EL (cell line): ENCODE measurements at places on chromosomes 7 and 10.
A peak's percentile ranks its signal among the peaks of the same experiment; 100 is the strongest.

GRCh38 chr10:107440741-107441140 lies 276.2 kb upstream of the SORCS1 start:
- no peak for DNase-seq

DNA sequence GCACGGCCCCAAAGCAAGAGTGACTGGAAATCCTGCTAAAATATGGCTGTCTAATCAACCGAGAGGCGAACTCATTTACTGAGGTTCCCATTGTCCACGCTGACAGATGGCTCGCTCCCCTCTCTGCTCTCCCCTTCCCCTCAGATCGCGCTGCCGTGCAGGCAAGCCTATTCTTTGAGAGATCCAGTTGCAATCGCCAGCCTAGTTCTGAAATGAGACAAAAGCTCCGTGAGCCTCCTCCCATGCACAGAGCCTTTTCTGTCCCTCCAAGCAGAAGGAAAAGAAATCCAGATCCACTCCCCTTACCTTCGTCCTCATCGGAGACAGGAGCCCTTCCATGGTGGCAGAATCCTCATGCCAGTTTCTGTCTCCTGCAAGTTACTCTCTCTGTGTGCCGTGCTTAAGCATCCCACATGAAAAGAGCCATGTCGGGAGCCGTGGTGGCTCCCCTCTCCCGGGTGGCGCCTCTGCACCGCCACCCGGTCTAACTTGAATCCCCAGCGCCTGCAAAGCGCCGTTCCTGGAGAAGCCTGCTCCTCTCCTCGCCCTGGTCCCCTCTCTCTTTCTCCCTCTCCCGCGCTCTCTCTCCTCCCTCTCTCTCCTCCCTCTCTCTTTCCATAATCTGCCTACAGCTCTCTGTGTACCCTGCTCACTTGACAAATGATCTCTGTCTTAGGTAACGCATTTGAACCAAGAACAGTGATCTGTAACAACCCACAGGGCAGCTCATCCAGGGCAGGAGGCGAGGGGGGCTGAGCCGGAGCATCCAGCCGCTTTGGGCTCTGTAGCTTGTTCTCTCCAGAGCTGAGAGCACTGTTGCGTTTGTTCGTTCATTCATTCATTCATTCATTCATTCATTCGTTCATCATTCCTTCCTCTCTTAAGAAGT lies 156.8 kb downstream of the FRMD4A start:
- DNase-seq = peak; percentile 44

DNA sequence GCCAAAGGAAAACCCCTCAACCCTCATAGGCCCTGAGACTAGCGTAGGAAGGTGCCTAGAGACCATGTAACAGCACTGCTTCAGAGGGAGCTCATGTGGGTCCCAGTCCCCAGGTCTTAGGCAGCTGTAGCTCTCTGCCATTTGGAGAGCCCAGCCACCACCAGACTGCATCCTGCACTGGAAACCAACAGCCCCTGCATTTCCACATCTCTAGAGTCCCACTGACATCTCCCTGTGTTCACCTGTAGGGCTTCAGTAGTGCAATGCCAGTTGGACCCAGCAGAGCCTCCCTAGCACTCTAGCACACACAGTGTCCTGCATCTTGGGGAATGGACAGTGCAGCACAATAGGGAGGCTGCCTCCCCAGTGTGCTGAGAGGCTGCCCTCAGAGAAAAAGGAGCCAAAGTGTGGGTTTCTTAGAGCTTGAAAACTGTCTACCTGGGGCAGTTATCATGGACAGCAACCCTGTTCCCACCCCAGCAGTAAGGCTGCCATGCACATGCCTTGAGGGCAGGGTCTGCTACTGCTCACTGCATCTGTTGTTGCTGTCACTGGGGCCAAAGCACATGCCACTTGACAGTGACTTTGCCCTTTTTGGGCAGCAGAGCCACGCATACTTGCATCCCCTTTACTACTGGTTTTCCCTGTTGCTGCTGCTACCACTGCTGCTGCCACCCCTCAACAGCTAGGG lies 46.7 kb upstream of the ANTXRL start:
- DNase-seq = no peak

GRCh38 chr10:124587811-124588211 lies 126.2 kb downstream of the LHPP start:
- DNase-seq = no peak

DNA sequence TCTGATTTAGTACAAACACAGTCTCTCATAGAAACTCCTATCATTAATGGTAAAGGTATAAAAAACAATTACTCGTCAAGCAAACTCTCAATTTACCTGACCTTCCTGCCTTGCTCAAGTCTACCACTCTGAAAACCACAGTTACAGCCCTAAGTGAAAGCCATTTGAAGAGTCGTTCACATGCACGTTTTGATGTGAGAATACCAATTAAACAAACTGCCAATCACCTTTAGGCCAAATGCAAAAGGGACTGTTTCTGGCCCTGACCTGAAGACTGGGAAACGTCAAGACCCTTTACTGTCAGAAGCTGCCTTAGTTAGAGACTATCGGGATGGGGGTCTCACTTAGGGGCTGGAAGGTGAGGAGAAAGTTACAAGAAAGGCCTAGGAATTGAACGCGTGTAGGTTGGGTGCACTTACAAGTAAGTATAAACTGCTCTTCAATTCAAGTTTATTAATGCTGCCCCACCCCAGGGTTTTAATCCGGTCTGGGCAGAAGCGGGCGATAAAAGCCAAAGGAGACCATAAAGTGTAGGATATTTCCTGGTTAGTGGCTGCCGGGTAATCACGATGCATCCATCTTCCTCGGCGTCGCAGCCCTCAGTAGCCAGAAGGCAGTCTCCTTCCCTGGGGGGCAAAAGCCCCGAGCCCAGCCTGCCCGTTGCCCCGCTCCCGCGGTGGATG lies 935 bp downstream of the TM9SF3 start:
- no peak for DNase-seq

DNA sequence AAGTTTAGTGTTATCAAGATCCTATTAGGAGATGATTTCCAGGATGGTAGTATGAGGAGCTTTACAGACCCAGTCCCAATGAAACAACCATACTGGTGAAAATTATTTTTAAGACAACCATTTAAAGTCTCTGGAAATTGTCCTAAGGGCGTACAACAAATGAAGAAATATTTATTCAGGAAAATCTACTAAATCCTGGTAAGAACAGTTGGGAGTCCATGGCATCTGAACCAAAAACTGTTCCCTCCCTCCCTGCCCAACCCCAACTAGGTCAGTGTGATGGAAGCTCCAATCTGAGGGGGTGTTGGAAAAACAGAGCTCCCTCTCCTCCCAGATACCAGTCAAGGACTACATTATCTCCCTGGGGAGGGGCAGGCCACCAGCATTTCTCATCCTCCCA lies 74.7 kb upstream of the MKLN1 start:
- no peak for DNase-seq

DNA sequence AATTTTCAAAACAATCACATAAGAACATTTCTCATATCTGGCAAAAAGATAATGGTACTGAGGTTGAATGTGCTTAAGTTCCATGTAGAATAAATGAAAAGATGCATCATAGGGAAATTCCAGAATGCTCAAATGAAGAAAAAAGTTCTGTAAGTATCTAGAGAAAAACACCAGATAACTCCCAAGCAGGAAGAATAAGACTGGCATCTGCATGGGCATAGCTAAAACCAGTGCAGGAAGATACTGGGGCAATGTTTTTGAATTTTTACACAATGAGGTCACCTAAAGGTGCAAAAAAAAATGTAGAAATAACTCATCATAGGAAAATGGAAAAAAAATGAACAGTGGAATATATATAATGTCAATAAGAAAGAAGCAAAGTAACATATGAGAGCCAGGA lies 275.2 kb downstream of the BAMBI start:
- DNase-seq = no peak

GRCh38 chr10:20624642-20625041 lies 272.5 kb downstream of the NEBL start:
- no peak for DNase-seq

DNA sequence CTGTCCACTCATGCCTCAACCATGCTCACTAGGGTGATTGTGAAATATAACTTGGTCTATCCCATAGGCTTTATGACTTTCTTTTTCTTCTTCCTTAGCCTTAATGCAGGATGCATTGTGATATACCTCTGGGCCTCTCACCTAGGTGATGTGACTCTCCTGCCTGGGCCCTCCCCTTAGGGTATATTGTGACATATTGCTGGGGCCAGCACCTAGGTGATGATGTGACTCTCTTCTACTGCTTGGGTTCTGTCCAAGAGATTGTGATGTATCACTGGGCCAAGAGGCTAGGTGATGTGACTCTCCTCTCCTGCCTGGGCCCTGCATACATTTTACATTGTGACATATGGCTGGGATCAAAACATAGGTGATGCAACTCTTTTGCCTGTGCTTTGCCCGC lies 14.7 kb upstream of the ZNF107 start:
- DNase-seq = no peak

DNA sequence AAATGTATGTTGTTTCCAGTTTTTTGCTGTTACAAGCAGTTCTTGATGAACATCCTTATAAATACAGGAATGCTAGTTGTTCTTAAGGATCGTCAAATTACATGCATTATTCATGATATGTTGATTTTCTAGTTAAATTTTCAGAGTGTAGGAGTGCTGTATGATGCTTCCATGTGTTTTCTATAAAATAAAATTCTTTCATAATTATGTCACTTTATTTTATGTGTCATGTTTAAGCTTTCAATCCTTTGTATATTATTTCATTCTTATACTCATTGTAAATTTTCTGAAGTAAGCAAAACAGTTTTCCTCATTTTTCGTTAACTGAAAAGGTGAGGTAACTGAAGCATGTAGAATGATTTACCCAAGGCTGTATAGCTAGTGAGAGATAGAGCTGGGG lies 16.8 kb upstream of the MYPN start:
- DNase-seq = no peak

DNA sequence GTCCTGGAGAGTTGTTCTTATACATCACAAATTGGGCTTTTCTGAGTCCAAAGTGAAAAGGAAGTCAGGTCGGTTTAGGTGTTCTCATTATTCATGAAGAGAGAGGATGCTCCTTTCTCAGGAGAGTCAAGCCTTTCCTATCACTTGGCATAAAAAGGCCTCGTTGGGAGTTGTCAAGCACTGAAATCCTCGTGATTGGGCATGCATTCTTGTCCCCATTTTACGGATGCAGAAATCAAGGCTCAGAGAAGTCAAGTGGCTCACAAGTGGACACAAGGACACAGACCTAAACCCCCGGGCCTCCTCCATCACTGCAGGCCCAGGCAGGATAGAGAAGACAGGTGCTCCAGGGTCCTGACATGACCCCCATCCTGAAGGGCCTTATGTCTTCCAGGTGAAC lies 8.5 kb downstream of the RBP3 start:
- no peak for DNase-seq

DNA sequence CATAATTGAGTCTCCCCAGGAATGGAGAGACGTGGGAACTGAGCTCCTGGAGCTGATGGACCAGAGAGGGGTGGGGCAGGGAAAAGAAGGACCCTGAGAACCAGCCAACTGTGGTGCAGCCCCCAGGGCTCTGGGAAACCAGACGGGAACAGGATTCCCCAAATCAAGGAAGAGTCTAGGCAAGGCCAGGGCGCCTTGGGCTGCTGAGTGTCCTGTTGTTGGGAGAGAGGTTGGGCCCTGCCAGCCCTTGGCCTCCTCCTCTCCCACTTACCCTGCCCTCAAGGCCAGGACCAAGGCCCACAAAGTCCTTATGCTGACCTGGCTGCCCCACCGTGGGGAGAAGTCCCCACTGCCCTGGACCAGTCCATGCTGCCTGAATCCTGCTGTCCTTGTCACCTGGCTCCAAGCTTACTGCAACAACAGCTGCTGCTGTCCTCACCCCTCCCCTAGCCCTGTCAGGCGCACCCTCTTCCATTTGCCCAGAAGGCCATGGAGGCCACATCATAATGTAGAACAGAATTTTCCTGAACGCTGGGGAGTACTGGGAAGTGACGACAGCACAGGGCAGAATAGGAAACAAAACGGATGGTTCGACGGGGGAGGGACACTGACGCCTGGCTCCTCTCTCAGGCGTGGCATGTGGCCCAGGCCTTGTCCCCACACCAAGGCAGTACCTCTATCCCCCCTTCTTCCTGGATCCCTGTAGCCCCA lies 132.9 kb upstream of the ZMIZ1 start:
- no peak for DNase-seq

- no peak for DNase-seq
Observed at GRCh38 chr10:48818861-48819520, 120.6 kb downstream of the LRRC18 start.

DNA sequence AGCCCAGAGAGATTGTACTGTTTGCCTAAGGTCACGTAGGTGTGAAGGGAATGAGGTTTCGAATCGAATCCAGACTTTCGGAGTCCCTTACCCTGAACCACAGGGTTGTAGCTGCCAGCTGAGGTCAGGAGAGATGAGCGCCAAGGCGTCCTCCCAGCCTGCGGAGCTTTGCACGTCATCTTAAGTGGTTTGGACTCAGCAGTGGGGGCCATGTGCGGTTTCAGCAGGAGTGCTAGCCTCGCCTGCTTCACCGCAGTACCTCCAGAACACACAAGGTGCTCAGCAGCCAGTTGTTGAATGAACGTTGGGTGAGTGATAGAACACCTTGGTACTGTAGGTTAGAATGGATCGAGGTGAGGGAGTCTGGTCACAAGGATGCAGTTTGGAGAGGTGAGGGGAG lies 74.9 kb upstream of the PPIF start:
- no peak for DNase-seq

GRCh38 chr10:76649723-76650127 lies 987.9 kb downstream of the KCNMA1 start:
- DNase-seq = peak; percentile 71

- DNase-seq = no peak
Observed at GRCh38 chr7:50405221-50405620, 44.9 kb downstream of the FIGNL1 start.

- no peak for DNase-seq
Observed at GRCh38 chr10:130338636-130339024, 202.4 kb downstream of the GLRX3 start.

DNA sequence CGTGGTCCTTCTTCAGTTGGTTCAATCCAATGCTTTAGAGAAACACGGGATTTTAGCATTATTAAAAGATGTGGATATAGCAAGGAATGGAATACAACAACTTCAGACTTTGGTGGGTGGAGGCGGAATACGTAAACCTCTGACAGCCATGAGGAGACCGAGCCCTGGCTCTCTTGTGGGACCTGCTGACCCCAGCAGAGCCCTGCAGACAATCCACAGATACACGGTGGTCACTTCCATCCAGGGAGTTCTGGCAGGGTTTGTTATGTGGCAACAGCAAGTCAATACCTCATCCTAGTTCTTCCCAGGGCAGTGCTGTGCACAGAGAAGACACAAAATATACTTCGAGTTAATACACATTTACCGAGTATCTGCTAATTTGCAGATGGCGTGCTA lies 118.5 kb upstream of the DIP2C start:
- DNase-seq = no peak

GRCh38 chr10:58400609-58401008 lies 15.4 kb downstream of the TFAM start:
- DNase-seq = peak; percentile 47

GRCh38 chr10:82914655-82915136 lies 1039.7 kb downstream of the NRG3 start:
- DNase-seq = no peak

- no peak for DNase-seq
Observed at GRCh38 chr10:78614267-78614666, 454.5 kb upstream of the ZMIZ1 start.

GRCh38 chr10:81040940-81041339 lies 503.2 kb downstream of the SH2D4B start:
- DNase-seq = no peak
